ENCODE measurements at places on chromosomes 1 and 21.

- no peak for DNase-seq
These were observed 59.5 kb upstream of the LRRC8D start for GRCh38 chr1:89761338-89761737.

DNA sequence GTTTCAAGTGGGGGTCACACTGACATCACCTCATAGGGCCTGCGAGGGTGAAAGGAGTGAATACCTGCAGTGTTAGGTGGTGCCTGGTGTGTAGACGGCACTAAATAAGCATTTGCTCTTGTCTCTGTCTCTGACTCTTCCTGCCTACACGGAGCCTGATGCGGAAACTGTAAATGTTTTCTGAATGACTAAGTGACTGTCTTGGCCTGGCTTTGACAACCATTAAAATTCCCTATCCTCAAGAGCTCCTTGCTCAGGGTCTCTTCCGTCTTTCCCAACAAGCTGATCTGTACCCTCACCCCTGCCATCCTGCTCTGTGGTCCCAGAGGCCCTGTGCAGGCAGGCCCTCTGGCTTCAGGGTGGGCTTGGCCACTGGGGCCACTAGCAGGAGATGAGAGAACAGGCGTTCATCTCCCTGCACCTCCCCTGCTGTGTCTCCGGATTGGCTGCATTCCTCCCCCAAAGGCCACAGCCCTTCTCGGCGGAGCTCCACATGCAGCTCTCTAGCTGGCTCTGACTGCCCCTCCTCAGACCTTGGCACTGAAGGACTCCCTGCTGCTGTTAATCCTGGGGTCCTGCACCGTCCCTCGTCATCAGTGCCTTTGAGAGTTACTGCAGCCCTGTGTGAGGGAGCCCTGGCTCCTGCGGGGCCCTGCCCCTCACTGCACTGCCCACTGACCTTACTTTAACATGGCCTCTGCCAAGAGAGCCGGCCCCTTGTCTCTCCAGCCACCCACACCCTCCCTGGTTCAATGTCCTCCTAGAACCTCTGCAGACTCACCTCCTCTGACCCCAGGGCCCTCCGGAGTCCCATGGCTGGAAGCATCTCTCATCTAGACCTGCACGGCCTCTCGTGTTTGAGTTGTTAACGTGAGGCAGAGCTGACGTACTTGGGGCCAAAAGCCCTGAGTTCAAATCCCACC lies 211.1 kb downstream of the MATN1 start:
- DNase-seq: no peak

DNA sequence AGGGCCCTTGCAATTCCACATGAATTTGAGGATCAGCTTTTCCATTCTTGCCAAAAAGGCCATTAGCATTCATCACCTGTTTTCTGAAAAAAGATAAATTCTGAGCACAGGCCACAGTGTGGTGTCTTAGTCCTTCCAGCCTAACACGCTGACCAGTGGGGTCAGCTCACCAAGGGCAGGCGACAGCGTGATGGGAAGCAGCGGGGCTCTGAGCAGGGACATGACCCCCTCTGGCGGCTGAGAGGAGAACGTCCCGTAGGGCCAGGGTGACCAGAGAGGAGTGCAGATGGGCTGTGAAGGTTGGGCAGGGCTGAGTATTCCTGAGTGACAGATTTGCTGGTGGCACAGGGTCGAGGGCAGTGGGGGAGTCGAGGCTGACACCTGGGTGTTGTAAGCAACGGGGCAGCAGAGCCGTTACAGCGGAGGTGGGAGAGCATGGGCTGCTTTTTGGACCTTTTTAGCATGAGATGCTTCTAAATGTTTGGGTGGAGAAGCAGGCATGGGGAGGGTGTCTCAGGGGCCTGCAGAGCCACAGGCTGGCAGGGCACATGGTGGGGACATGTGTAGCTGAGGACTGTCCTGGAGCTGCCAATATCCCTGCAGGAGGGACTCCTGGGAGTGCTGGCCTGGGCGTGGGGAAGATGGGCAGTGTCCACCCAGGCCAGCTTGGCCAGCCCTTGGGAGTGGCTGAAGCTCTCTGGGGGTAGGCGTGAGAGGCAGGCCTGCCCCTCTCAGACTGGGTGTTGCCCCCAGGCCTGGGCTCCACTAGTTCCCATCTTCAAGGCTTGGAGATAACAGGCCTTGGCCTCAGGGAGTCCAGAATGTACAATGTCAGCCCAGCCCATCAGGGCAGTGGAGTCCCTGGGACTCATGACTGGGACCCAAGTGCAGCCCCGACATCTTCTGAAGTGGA lies 8.6 kb upstream of the CALML6 start:
- no peak for DNase-seq

GRCh38 chr1:154756793-154757548 lies 113.1 kb downstream of the KCNN3 start:
- DNase-seq: no peak

GRCh38 chr1:185699874-185700273 lies 34.3 kb upstream of the HMCN1 start:
- no peak for DNase-seq

GRCh38 chr1:76254104-76255030 lies 179.8 kb downstream of the ST6GALNAC3 start:
- DNase-seq: no peak

DNA sequence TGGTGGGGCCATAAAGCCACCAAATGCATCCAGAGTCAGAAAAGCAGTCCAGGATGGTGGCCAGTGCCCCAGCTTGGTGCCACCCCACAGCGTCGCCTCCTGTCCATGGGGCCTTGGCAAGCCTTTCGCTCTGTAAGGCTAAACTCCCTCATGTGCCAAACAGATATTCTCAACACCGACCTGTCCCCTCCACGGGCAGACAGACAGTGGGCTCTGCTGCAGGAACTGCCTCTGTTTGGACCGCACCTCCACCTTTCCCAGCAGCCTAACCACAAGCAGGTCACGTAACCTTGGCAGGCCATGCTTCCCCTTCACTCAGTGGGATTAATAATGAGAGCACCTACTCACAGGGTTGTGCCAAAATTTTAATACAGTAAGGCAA lies 11.7 kb downstream of the RUNX1 start:
- no peak for DNase-seq
